ENCODE measurements at places on chromosomes 3 and 15.
A peak's percentile ranks its signal among the peaks of the same experiment; 100 is the strongest.

DNA sequence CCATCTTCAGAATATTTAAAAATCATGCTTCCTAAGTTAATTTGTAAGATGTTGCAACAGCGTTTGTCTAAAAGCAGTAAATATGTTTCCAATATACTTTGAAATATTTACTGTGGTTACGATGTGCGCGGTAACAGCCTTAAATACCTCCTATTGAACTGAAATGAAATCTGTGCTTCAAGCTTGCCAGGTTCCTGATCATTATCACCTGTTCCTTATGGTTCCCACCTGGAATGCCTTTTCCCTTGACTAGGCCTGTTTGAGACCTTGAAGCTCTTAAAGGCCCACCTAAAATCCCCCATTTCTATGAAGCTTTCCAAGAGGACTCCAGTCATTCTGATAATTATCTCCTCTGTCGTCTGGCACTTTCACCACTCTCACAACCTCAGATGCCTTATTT lies 146.7 kb downstream of the NAALADL2 start:
- no peak for DNase-seq

GRCh38 chr15:25715536-25716413 lies 147.4 kb downstream of the ATP10A start:
- no peak for DNase-seq

DNA sequence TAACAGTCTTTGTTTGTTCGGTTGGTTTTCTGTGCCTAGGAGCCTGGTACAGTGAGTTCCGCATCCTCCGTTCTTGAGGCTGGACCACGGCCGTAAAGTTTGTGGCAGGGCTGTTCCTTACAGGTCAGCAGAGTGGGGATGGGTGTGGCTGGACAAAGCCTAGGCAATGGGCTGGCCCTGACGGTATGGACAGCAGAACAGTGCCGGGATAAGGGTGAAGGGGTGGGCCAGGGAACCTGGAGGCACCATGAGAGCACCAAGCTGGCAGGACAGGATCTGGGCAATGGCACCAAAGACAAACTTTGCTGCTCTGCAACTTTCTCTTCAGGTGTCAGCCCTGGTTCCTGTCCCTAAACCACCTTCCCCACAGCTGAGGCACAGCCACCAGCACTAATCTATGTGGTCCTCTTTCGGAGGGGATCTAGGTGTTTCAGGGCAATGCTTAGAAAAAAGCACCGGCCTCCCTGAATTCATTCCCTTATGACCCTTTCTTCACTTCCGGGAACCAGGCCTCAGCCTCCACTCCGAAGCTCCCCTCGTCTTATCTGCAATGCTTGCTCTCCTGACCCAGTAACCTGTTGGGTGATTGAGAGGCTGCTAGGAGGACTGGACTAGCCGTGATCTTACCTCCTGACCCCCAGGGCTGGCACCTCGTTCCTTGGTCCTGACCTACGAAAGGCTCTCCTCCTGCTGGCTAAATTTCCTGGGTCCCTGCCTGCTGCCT lies 54.4 kb downstream of the KLHL6 start:
- no peak for DNase-seq

DNA sequence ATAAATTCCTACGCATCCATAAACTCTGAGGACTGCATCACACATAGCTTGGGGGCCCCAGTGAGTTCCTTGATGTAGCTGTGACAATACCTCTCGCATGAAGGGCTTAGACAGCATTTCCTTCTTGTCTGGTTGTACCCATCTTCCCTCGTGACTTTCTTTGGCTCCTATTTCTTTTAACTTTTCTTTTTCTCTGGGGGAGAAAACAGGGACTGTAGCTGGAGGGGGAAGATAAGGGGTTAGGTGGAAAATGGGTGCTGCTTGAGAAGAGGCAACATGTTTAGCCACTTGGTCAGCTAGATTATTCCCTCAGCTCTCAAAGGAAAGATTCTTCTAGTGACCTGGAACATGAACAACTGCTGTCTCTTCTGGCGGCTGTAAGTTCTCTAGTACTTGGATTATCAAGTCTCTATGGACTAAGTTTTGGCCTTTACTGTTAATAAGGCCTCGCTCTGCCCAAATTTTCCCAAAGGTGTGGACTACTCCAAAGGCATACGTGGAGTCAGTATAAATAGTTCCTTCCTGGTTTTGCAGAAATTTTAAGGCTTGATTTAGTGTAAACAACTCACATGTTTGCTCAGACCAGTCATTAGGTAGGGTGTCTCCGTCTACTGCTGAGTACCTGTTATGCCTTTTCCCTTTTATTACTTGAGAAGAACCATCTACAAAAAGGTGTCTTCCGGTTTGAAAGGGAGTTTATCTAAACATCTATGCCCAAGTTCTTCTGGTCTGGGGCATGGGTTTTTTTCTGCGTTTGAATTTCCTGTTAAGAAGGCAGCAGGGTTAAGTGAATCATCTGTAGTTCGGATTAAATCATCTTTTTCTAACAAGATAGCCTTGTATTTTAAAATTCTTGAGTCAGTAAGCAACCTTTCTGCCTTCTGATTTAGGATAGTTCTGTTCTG lies 21.0 kb upstream of the ATG7 start:
- DNase-seq, result no peak

DNA sequence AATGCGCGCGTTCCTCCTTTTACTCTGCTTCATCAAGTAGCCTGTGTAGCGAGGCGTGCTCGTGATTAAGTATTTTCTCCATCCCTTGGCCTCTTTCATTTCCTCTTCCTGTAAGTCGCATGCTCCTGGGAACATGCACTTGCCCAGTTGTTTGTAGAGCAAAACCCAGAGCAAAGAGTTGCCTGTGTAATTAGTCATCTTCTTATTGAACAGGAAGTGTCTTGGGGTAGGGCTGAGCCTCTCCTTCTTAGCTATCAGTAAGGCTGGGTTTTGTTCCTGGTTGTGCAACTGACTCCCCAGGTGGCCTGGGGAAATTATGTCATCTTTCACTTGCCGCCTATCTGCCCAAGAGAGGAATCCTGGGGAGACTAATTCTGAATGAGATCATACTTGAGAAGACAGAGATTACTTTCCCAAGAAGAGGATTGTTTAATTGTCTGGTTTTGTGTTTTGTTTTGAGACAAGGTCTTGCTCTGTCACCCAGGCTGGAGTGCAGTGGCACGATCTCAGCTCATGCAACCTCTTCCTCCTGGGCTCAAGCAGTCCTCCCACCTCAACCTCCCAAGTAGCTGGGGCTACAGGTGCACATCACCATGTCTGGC lies 14.9 kb downstream of the LIPH start:
- peak; percentile 98 for DNase-seq

DNA sequence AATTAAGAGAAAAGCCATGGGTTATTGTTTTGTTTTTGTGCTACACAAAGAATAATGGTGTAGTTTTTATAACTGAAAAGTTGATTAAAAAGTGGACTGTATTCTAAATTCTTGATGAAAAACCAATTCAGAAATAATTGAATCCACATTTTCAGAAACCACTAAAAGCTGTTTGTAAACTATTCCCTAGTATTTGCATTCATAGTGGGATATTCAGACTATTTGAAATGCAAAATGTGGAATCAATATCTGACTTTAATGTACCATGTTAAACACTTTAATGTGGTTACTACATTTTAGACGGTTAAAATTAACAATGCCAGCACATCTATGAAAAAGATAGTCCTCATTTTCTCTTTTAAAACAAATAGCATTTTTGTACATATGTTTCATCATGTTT lies 104.6 kb downstream of the ZIC4 start:
- no peak for DNase-seq

DNA sequence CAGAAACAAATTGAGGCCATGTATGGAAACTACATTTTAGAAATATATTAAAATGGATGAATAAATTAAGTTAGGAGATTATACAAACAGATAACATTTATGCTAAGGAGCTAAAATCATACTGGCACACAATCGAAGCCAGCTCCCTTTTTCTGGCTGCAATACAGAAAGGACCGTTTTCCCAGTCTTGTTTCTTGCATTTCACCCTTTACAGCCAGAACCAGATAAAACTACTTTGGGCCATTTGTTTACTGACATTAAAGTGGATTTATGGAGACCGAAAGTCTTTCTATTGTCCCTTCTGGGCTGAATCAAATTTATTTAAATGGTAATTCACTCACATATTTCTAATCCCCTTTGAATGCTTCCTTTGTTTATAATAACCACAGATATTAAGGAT lies 50.1 kb upstream of the CNTN3 start:
- DNase-seq, result no peak

DNA sequence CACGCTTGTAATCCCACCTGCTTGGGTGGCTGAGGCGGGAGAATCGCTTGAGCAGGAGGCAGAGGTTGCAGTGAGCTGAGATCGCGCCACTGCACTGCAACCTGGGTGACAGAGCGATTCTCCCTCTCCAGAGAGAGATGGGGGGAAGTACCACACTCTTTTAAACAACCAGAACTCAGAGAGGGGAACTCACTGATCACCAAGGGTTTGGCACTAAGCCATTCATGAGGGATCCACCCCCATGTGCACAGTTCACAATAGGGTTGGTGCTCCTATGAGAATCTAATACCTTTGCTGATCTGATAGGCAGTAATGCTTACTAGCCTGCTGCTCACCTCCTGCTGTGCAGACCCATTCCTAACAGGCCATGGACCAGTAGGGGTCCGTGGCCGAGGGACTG lies 51.6 kb downstream of the QTRT2 start:
- no peak for DNase-seq

- DNase-seq, result no peak
These were observed 45.0 kb downstream of the BCL2L10 start for GRCh38 chr15:52067545-52067926.

DNA sequence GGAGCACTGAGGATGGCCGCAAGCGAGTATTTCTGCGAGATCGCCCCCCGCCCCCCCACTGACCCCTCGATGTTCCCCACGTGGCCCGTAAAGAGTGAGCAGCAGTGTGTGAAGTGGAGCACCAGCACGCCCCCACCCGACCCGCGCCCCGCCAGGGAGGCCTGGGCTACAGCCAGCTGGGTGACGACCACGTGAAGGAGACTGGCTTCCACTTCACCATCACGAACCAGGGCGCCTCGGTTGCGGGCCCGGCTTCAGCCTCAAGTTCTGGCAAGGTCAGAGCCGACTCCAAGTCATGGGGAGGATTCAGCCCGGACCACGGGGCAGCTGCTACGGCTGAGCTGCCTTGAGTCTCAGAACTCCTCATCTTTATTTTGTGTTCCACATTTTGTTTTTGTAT lies 2.4 kb upstream of the RNU5B-1 start:
- no peak for DNase-seq

GRCh38 chr3:108127301-108127988 lies 36.6 kb upstream of the CD47 start:
- DNase-seq, result peak; percentile 90

GRCh38 chr3:135623558-135623957 lies 342.0 kb upstream of the PPP2R3A start:
- no peak for DNase-seq

- peak; percentile 66 for DNase-seq
These were observed 74.1 kb upstream of the MITF start for GRCh38 chr3:69665026-69665737.

DNA sequence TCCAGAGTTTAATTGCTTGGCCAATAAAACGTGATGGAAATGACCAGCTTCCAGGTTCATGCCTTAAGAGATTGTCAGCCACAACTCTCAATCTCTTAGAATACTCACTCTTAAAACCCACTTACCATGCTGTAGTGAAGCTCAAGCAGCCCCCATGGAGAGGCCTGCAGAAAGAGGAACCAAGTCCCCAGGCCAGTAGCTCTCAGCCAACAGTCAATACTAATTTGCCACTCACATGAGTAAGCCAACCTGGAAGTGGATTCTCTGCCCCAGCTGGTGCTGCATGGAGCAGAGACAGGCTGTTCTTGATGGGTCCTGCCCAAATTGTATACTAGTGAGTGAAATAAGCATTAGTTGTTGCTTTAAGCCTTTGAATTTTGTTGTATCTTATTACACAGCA lies 155.9 kb downstream of the OXSM start:
- no peak for DNase-seq

GRCh38 chr15:70406617-70407335 lies 309.1 kb upstream of the TLE3 start:
- no peak for DNase-seq

DNA sequence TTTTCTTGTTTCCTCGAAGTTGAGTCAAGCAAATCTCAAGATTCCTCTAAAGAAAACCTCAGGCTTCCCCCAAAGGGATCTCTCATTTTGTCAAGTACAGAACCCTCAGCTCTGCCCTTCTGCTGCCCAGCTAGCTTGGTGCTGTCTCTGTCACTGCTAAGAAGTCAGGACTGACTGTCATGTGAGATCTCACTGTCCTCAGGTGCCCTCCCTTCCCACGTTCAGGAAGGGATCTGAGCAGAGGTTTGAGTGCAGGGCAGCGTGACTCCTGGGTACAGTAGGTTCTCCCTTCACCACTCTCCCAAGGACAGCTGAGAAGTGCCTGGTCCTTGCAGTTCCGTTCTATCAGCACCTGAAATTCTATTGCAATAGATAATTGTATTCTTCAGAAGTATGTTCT lies 229.7 kb downstream of the SLCO3A1 start:
- no peak for DNase-seq

DNA sequence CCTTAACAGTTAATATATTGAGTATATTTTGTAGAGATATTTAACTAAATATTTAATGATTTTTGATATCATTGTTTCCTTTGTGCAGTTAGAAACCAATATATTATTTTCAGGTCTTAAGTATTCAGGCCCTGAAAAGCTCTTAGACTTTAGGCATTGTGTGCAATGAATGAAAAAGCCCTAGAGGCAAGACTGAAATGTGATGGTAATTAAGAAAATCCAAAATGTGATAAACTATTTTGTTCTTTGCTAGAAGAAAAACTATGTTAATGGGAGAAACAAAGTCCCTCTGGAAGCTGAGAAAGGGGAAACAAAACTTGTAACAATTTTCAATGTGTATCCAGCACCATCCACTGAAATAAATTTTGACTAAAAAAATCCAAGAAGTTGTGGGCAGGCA lies 54.6 kb upstream of the SSR3 start:
- DNase-seq, result no peak

DNA sequence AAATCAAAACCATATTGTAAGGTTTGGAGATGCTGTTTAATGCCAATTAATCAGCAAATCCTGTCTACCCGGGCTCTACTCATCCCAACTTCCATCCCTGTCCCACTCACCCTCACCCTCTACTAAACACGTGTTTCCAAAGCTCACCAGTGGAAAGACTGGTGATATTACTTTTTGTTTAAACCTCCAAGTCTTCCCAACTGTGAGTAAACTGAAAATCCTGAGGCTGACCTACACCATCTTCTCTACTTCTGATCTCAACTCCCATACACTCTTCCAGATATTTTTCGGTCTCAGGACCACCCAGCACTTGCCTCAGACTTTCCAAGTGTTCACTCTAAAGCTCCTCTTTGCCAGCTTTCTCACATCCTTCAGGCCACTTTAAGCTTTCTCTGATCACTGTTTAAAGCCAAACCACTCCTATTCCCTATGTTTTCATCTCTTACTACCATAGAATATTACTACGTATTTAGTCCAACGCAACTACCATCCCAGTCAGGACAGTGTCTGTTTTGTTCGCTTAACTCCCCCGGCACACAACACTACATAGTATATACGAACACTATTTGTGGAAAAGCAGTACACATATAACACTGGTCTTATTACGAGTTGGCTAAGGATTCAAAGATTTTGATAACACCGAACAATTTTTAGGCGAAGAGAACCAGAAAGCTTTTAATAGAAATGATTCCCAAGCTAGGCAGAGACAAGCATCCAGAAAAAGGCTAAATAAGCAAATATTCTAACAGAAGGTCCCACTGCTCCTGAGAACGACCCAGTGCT lies 684 bp downstream of the RPL4 start:
- no peak for DNase-seq

GRCh38 chr15:88061452-88061851 lies 195.1 kb downstream of the NTRK3 start:
- no peak for DNase-seq
